NCI-H1105 (cell line): ENCODE measurements at places on chromosomes 11 and 22.

GRCh38 chr22:45602824-45603595 lies 68.6 kb upstream of the ATXN10 start:
- no peak for DNase-seq

DNA sequence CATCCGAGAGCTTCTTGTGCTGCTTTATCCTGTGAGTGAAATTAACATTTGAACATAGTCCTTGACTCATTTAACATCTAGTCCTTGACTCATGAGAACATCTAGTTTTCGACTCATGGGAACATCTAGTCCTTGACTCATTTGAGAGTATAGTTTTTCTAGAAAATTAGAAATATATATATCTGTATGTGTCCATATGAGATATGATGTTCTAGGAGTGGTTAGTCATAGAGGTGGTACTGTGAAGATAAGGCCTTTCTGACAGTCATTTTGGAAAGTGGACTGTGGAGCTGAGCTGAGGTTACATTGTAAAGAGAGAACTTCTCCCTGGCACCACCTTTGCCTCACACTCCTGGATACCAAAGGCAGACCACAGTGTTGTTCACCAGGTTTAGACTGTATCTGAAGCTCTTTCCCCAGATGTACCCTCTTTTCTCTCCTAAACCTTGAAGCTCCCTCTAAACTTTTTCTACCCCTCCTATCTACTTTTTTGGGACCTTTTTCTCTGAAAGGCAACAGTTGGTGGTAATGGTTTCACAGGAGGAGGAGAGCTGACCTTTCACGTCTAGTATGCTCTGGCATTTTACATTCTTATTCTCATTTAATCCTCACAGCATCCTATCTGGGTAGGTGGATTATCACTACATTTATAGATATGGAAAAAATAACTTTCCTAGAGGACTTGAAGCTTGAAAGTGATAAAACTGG lies 67.2 kb downstream of the PPP2R1B start:
- no peak for DNase-seq

GRCh38 chr11:75795276-75796090 lies 19.5 kb upstream of the UVRAG start:
- no peak for DNase-seq

- no peak for DNase-seq
Measured at GRCh38 chr11:110601936-110602335, 110.3 kb downstream of the ARHGAP20 start.

GRCh38 chr11:128965485-128965884 lies 22.8 kb upstream of the TP53AIP1 start:
- no peak for DNase-seq

- DNase-seq: no peak
Measured at GRCh38 chr11:63549411-63549810, 12.8 kb downstream of the PLAAT4 start.

DNA sequence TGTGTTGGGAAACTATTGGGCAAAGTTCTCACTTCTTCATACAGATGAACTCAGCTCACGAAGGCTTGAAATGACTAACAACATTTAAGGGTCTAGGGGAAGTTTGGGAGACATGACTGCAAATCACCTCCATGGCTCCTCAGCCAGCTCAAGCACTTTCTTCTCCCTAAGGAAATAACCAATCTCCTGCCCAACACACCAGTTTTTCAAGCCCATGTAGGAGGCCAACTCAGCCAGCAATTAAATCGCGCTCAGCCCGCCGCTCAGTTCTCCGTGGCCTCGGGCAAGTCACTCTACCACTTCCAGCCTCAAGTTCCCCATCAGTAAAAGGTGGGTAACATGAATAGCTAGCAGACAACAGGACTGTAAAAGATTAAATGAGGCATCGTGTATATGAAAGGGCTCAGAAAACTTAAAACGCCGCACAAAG lies 796 bp downstream of the POLDIP3 start:
- no peak for DNase-seq

DNA sequence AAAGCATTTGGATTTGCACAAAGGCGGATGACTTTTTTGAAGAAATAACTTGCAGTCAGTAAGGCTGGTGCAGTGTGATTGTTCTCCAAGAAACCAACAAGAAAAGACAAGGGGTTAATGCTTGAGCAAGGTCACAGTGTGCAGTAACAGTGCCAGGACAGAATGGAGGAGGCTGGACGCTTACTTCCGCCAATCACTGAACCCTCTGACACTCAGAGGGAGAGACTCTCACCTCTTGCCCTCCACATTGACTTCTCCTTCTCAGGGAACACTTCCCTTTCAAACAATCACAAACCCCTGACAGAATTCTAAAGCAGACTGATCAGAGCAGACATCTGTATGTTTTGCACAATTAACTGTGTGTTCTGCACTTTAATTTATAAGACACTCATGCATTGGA lies 228.4 kb downstream of the BLID start:
- no peak for DNase-seq

DNA sequence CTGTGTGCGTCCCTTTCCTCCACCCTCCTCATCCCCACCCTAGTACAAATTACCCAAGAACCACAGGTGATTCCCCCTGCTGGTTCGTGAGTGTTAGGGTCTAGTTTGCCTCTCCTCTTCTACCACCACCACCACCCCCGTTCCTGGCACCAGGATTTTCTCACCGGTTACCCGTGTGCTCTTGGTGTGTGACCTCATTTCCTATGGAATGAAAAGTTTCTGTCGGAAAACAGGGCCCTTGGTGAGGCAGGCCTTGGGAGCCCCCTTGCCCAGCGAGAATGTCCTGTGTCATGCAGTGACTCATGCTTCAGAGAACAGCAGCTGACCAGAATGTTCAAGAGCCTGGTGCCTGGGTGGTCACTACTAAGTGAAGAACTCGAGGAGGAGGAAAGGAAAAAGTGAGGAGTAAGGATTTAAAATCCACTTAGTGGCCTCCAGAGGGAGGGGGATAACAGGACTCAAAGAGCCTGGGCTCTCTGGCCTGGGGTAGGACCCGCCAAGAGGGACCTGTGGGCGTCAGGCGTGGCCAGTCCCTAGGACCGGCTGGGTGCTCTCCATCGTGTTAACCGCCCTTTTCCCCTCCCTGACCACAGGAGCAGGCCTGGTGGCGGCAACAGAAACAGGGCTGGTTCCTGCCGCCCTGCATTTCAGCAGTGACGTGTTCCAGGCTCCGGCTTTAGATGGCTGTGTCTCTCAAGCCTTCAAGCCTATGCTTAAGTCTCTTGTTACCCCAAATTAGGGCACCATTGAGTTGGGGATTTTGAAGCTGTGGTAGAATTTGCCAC lies 30.2 kb downstream of the C22orf31 start:
- DNase-seq: peak; percentile 1

DNA sequence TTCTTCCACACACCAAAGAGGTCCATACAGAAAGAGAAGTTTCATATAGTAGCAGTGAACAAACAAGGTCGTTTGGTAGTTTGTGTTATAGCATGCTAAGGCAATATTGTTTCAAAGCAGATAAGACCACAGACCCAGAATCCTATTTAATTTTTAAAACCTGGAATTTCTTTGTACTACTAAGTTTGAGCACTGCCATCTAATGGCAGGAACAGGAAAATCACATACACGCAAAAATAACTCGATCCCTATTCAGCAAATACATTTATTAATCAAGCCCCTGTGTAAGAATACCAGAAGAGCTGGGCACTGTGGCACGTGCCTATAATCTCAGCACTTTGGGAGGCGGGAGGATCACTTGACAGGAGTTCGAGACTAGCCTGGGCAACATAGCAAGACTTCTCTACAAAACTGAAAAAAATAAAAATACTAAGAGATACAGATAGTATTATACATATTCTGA lies 2.9 kb upstream of the BTBD10 start:
- no peak for DNase-seq

DNA sequence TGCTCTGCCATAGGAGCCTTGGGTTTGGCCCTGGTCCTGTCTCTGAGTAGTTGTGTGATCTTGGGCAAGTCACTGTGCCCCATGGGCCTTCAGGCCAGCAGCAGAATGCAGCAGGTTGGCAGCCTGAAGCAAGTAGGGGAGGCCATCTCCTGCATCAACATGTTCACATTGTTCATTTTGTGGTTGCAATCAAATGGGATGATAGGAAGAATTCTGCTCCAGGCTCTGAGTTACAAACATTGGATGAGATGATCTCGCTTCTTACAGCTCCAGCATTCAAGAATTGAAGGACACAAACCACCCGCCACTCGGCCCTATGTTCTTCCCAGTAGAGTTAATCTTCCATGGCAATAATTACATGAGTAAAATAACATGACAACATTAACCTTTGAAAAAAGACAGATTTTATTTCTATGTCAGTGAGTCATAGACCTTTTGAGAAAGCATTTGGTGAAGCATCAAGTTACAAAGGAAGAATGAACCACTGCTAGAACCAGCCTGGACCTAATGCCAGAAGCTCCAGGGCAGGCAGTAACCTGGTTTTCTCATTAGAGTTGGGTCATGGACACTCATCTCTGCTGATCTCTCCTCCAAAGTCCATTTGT lies 308.3 kb upstream of the NCAM1 start:
- no peak for DNase-seq

DNA sequence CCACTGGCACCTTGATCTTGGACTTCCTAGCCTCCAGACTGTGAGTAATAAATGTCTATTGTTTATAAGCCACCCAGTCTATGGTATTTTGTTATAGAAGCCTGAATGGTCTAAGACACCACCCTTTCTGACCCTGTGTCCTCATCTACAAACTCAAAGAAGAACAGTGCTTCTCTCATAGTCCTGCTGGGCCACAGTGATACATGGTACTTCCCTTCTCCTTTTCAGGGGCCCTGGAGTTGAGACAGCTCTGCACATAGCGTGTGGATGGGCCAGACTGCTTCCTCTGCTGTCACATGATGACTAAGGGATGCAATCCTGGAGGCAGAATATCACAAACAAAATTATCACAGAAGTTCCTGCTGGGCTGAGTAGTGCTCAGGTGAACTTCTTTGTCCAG lies 5.0 kb downstream of the KCNJ11 start:
- no peak for DNase-seq

- DNase-seq: no peak
Measured at GRCh38 chr11:48001438-48002021, 21.2 kb downstream of the PTPRJ start.

DNA sequence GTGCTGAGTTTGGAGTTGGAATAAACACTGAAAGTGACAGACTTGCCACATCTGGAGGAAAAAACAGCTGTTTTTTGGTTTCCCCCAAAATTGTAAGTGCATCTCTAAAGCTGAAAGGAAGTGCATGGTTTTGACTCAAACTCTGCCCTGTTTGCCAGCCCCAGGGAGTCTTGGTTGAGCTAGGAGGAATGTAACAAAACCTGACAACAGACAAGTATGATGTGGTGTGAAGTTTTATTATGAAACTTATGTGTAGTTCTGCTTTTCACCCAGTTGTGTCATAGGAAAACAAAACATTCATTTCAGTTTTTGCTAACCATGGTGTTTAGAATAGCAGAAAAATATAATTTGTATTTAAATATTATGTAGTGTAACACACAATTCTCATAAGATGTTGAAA lies 31.7 kb upstream of the PDE3B start:
- no peak for DNase-seq

DNA sequence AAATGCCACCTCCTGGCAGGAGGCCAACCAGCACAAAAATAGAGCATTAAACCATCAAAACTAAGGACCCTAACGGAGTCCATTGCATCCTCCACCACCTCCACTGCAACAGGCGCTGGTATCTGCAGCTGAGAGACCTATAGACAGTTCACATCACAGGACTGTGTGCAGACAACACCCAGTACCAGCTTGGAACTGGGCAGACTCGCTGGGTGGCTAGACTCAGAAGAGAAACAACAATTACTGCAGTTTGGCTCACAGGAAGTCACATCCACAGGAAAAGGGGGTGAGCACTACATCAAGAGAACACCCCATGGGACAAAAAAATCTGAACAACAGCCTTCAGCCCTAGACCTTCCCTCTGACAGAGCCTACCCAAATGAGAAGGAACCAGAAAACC lies 11.6 kb upstream of the TMEM45B start:
- no peak for DNase-seq

GRCh38 chr22:29848111-29848510 lies 10.0 kb upstream of the ASCC2 start:
- DNase-seq: no peak

- DNase-seq: peak; percentile 5
Measured at GRCh38 chr11:116731097-116731761, 41.6 kb downstream of the BUD13 start.

DNA sequence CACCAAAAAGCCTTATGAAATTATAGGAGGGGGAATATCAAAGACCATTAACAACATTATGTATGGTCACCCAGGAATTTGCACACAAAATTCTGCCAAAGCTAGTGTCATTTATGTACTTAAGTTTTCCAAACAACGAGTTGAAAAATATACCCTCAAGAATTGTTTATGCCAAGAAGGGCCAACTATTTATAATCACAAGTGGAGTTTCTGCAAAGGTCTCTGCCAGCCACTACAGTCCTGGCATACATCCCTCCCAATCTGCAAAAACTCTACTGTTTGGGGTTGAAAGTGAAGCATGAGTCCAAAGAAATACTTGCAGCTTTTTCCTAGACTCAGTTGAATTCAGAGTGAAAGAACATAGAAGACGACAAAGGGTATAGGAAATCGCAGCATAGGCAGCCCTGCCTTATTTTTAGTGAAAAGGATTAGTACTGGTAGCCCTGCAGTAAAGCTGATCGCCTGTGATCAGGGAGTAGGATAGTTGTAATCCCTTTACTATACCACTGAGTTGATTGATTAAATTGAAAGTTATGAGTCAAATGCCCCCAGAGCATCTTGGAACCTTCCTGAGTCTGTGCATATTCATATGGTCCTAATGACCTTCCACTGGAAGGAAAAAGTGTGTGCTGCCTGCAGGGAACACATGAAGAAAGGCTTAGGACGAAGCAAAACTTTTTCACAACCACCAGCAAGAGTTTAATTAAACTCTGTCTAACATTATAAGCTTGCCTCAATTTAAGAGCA lies 144.0 kb downstream of the SPON1 start:
- no peak for DNase-seq

DNA sequence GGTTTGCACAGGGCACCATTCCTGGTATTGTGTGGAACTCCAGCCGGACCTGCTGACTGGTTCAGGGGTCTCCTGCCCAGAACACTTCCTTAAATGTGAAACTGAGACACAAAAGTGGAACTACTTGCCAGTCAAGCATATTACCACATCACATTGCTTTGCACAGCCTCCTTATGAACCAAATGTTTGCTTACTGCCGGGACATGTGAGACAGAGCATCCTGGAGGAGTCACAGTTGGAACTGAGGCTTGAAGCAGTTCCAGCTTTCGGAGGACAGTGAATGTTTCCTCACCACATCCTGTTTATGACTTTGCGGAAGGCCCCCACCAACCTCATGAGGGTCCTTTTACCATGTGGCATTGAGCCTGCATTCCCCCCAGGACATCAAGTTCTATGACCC lies 105.8 kb upstream of the ARHGAP42 start:
- DNase-seq: no peak

DNA sequence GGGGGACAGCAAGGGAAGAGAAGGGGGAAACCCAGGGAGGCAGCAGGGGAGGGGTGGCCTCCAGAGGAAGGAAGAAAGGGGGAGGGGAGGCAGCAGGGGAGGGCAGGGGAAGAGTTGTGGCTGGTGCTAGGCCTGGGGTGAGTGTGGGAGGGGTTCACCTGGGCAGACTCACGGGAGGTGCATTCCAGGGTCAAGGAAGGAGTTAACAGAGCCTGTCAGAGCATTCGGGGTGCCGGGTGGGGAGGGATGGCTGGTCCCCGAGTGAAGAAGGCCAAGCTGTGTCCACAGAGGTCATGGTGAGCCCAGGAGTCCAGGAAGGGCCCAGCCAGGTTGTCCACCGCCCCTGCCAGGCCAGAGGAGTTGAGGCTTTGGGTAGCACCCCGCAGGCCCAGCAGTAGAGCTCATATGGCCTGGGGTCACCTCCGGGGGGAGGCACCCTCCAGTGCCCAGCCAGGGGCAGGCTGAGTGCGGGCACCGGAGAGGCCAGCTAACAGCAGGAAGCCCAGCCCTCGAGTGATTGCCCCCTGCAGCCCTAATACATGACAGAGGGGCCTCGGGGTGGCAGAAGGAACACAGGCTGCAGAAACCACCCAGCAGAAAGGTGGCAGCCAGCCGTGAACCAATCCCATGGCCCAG lies 31.1 kb upstream of the PPARA start:
- DNase-seq: no peak
